Dorsolateral prefrontal cortex (tissue), 122 donors: ENCODE measurements at places on chromosomes 1 and 21.

DNA sequence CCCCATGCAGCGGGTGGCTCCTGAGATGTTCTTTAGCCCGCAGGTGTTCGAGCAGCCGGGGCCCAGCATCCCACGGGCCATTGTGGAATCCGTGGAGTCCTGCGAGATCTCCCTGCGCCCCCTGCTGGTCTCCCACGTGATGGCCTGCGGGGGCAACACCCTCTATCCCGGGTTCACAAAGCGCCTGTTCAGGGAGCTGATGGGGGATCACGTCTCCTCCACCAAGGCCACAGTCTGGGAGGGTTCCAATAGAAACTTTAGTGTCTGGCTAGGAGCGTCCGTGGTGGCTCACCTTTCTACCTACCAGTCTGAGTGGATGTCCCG is 71.0 kb downstream of the ACTL8 start:
- DNase-seq, result no peak

DNA sequence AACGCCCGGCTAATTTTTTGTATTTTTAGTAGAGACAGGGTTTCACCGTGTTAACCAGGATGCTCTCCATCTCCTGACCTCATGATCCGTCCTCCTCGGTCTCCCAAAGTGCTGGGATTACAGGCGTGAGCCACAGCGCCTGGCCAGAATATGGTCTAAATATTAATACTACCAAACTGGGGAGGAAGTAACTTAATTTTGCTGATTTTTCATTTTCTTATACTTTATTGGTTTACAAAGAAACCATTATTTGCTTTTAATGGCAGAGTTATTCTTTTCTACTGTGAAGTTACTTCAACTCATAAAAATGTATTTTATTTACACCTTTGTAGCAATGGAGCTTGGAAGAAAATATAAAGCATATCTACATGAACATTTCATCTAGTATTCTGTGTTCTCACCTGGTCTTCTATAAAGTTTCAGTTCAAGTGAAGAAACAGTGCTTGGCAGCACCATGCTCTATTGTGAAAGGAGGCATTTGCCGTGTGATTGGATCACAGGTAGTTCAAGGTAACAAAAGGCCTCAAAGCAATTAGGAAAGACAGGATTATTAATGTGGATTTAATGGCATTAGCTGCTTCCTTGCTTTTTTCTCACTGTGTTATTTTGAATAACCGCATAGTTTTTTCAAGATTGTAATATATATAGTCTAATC is 13.6 kb downstream of the GBP1 start:
- no peak for DNase-seq

DNA sequence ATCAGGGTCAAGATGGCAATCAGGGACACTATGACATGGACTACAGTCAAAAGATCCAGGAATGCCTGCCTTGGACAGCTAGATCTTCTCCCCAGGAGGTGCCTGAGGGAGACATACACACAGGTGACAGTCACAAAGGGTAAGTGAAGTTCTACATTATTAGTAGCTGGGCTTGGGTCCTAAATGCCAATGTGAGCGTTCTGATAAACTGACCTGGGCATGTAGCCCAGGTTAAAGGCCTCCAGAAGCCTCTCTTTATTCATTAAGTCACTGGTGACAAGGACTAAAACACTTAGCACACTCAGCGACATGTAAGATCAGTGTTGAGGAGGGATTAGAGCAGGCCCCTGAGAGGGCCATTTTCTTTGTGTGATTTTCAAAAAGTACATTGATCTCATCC is 48.9 kb upstream of the HSD17B7 start:
- no peak for DNase-seq

DNA sequence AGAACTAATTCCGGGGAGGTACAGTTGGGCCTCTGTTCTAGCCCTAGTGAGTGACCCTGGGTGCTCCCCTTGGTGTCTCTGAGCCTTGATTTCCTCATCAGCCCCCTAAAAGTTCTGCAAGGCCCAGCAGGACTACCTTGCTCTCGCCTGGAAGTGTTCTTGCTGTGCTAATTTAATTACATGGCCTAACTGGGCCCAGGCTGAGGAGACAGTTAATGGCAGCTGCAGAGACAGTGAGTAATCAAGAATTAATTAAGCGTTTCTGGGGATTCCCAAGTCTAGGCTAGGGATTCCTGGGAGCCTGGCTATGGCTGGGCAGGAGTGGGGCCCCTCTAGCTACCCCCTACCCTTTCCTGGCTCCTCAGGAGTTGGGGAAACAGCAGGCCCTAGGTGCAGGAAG is 24.7 kb upstream of the DMBX1 start:
- DNase-seq, result no peak

DNA sequence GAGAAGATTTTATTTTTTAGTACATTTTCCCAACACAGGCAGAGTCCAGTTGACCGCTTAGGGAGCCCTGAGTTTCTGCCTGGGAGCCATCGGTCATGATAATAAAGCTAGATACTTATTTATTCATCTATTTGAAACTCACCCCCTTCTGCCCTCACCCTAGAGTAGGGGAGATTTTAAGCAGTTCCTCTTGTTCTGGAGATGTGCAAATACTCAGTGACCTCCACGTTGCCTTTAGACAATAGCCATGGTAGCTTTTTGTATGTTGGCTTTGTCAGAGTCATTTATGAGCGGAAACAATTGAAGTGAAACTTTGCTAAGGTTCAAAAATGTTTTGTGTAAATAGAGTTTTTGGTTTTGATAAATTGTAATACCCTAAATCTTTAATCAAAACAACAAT is 45.7 kb upstream of the PLPPR4 start:
- DNase-seq, result no peak

- no peak for DNase-seq
These were observed 8.2 kb downstream of the GTF2B start for GRCh38 chr1:88883156-88883555.

DNA sequence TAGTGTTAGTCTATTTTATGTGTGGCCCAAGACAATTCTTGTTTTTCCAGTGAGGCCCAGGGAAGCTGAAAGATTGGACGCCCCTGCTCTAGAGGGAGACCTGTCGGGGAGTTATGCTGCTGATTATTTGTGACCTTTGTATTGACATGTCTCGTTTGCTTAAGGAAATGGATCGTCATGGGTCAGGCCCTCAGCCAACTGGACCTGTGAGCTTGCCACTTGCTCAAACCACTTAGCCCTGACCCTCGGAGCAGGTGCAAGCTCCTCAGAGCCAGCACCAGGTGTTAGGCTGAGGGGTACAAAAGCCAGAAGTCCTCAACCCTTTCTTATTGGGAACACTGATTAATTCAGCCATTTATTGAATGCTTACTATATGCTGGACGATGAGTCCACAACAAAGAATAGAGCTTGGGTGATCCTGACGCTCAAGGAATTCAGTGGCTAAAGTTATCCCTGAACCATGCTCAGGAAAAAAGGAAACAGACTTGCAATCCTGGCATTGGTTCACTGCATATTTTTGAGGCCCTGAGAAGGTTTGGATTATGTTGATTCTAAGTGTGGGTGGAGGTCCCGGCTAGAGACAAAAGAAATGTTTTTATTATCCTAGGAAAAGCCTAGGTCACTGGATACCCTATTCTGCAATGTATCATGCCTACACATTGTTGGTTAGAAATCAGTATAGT is 19.0 kb downstream of the TGFB2 start:
- no peak for DNase-seq

DNA sequence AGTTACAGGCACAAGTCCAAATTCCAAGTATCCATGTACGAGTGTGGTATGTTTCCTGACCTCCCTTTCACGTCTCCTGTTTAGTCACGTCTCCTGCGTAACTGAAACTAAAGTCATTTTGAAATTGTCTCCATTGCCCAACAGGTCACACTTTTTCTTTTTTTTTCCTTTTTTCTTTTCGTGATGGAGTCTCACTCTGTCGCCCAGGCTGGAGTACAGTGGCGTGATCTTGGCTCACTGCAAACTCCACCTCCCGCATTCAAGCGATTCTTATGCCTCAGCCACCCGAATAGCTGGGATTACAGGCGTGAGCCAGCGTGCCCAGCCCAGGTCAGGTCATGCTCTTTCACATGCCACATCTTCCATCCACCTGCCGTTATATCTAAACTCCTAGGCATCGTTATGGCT is 38.2 kb downstream of the L1TD1 start:
- DNase-seq, result no peak

DNA sequence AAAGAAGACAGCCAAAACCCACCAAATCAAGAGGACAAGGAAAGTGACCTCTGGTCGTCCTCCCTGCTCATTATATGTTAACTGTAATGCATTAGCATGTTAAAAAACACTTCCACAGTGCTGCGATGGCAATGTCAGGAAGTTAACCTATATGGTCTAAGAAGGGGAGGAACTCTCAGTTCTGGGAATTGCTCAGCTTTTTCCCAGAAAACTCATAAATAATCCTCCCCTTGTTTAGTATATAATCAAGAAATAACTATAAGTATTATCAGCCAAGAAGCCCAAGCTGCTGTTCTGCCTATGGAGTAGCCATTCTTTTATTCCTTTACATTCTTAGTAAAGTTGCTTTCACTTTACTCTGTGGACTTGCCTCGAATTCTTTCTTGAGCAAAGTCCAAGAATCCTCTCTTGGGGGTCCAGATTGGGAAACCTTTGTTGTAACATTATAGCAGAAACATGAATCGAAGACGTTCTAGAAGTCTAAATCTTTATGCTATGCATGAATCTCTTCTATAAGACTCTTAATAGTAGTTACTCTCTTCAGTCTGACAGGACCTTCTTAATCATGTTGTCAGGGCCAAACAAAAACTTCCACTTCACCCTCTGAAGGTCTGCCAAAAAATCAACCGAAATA is 110.0 kb upstream of the VANGL1 start:
- no peak for DNase-seq

DNA sequence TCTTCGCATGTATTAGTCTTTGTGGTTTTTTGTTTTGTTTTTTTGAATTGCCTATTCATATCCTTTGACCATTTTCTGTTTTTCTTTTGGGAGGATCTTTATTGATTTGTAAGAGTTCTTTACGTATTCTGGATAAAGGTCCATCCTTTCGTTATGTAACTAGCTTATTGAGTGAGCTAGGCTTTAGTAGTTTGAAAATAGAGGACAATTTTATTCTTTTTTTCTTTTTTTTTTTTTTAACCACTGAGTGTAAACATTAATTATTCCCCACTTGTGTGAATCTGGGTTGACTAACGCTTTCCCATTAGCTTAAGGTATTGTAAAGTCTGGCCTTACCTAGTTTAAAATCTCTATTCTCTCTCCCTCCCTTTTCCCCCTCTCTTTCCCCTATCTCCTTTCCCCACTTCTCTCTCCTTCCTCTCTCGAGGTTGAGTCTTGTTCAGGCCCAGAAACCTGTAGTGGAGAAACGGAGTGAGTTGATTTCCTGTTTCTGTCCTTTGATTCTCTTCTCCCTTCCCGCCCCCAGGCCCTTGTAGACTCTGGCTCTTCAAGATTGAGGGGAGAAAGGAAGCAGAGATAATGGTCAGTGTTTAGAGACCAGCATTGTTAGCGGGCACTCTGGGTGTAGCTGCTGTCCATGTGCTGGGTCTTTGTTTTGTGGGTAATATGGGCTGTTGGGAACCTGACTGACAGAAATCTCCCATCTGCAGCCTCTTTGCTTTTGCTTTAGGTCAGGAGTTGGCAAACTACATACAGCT is 1.5 kb downstream of the MORC3 start:
- DNase-seq, result no peak

DNA sequence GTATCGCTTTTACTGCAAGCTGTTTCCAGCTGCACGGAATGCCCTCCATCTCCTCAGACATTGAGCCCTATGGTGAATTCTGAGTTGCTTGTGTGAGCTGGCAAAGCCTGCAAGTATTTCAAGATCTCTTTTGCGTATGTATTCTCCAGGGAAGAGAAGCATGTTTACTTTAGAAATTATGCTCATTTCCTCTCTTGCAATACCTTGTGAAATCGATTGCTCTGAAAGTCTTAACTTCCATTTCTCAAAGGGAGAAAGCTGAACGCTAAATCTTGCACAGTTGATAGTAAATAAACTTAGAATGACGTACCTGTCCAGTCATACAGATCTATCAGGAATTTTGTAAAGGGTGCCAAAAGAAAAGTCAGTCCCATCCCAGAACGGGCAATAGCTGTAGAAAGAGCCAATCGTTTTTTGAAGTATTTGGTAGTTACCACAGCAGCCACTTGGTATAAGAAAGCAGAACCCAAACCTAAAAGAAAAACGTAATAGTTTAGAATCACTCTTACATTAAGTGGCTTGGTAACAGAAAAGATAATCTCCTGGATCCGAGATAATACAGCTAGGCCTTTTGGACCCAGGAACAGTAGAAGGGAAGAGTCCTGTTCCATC is 10.0 kb downstream of the SLC16A4 start:
- no peak for DNase-seq

DNA sequence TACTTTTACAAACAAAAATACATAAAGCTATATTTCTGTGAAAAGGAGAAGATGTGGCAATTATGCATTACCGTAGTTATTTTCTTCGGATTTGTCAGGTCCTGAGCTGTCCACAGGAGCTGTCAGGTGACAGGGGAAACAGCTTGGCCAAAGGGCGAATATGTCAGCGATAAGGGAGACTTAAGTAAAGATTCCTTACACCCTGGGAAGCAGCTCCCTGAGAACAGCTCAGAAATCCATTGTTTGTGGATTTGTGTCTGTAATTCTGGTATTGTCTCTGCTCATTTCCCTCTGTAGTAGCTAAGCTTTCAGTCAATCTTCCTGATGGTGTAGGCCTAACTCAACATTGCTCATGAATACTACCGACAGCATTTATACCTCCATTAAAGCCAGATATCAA is 7.1 kb upstream of the CD34 start:
- DNase-seq, result no peak

- DNase-seq, result no peak
These were observed 419.6 kb downstream of the NEGR1 start for GRCh38 chr1:71862756-71863155.

GRCh38 chr1:161018631-161018930 is 2.4 kb downstream of the F11R start:
- no peak for DNase-seq
